ENCODE measurements at places on chromosomes 12 and 14.
A peak's percentile ranks its signal among the peaks of the same experiment; 100 is the strongest.

DNA sequence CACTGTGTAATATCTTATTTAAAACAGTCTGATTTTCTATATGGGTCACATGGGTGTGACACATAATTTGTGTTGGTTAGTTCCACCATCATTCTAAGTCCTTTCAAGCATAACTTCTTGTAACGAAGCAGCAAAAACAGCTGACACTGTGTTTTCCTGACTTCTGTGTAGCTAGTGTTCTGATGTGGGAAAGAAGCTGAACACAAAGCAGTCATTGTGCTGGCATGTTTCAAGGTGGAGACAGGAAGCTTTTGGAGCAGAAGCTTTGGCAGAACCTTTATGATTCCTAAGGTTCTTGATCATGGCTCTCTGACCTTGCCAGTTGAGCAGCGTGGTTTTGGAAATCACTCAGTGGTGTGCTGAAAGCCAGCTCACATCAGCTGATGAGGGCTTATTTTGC is 351.7 kb upstream of the MDGA2 start:
- DNase-seq = no peak

DNA sequence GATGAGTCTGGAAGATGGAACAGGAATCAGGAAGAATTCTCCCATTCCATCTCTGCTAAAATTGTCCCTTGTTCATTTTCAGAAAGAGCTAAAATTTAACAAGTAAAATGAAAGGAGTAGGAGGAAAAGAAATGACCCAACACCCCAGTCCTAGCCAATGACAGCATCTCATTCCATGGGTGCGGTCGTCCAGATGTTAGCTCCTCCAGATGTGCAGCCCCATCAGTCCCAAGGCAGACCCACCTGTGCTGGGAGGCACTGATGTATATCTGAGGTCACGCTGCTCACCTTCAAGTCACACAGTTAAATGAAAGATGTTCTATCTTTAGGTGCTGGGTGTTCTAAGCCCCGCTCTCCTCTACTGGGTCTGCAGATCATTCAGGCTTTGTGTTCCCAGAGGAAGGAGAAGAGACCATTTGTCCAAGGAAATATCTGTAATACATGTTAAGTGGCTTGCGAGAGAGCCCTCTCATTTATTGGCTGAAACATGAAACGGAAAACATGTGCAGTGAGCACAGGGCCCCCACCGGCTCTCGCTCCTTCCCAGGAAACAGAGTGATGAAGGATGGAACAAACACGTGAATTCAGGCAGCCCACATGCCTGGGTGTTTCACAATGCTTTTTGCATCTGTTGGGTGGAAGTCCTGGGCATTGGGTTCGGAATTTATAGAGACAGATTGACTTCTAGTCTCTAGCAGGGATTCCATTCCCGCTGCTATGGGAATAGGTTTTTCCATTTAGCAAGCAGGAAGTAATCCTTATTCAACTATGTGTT is 294.6 kb downstream of the NUAK1 start:
- no peak for DNase-seq

DNA sequence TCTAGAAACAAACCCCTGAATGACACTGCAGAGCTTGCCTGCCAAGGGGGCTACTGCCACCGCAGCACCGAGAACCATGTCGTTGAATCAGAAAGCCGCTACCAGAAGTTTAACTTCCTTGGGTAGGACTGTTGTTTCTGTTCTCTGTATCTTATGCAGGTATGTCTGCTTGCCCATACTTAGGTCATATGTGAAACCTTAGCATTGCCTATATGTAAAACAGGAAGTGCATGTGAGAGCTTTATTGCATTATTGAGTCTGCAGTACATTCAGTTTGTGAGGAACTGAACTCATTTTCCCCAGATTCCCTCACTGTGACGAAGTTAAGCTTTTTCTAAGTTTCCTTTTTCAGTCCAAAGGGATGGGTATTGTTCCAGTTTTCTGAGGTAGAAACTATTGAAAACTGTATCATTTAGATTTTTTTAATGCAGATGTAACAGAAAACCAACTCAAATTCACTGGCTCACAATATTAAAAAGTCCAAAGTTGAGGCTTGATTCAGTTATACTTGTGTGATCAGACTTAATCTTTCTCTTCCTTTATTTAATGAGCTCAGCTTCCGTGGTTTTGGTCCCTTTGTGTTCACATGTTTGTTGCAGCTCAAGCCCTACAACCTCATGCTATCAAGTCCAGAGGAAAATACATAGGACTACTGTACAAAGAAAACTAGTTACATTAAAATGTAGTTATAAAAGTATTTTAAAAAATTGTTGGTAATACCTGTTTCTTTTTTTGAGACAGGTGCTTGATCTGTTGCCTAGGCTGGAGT is 6.9 kb downstream of the FBXO34 start:
- DNase-seq = peak; percentile 53

- no peak for DNase-seq
Measured at GRCh38 chr12:120099738-120100137, 16.8 kb downstream of the RAB35 start.

DNA sequence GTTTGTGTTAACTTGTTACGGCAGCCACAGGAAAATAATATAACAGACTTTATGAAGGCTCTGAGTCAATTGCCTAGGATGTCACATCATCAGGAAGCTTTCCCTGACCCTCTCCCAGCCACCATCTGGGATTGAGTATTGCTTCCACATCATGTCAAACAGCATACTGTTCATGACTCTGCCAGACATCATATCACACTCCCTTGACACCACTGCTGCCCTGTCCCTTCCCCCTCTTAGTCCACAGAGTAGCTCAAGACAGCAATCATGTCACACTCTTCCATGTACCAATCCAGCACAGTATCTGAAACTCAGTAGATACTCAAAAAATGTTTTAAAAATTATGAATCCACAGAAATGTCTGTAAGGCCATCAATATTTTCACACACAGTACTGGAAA is 168.0 kb downstream of the PIK3C2G start:
- no peak for DNase-seq

- peak; percentile 22 for DNase-seq
Measured at GRCh38 chr12:50101663-50102062, 2.1 kb upstream of the GPD1 start.

DNA sequence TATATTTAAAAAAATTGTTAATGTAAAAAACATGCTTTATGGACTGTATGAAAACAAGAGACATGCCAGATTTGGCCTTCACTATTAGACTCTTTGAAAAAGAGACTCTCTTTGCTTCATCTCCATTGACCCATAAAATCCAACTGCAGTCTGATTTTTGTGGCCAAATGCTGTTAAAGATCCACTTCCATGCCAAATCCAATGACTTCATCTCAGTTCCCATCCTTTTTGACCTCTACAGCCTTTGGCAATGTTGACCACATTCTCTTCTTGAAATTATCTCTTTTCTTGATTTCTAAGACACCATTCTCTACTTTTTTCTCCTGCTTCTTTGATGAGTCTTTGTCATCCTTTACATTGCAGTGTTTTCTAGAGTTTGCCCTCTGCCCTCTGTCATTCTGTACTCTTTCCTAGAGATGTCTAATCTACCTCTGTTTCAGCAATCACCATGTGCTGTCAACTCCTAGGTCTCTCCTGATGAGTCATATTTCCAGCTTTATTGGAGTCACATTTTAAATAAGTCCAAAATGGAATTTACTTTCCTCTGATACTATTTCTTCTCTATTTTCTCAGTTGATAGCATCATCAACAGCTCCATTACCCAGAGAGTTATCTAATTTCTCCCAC is 2.4 kb downstream of the TMPRSS12 start:
- no peak for DNase-seq

- DNase-seq = peak; percentile 72
Measured at GRCh38 chr14:22472935-22473854, 115.8 kb downstream of the DAD1 start.

DNA sequence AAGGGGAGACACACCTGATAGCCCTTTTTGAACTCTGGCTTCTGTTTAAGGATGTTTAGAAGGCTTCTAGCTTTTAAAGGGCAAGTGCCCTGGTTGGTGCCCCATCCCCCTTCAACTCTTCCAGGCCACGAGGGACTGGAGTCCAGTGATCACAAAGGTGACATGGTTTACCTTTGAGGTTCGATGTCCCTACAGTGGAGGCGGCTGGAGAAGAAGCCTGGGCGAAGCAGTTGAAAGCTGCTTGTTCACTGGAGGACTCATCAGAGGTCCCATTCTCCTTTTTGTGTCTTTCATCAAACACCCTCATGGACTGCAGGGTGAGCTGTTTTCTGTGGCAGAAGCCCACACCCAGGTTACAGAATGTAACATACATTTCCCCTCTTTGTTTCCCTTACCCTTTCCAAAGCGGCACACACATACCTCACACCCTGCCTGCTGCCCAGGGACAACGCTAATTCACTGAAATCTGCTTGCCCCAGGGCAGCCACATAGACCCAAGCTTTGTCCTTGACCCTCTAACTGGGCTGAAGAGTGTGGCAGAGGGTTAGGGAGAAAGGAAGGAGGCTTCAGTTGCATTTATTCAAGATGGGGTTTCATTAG is 7.7 kb downstream of the TBX3 start:
- DNase-seq = no peak

GRCh38 chr14:61470261-61470960 is 149.0 kb downstream of the PRKCH start:
- DNase-seq = peak; percentile 82

DNA sequence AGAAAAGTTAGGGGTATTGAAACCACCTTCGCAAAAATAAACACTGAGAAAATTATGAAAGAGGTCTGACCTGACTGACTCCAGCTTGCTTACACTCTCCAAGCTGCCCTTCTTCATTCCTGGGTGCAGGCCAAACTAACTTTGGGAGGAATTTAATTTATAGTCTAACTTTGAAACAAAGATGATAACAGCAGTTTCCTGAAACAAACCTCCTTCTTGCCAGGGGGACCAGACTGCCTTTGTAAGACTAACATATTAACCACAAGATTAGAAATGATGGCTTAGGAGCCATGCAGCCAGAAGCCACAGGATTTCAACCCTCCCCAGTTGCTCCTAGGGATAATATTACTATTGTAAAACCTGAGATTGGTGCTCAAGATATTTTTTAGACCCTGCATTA is 13.8 kb upstream of the EEA1 start:
- DNase-seq = no peak

DNA sequence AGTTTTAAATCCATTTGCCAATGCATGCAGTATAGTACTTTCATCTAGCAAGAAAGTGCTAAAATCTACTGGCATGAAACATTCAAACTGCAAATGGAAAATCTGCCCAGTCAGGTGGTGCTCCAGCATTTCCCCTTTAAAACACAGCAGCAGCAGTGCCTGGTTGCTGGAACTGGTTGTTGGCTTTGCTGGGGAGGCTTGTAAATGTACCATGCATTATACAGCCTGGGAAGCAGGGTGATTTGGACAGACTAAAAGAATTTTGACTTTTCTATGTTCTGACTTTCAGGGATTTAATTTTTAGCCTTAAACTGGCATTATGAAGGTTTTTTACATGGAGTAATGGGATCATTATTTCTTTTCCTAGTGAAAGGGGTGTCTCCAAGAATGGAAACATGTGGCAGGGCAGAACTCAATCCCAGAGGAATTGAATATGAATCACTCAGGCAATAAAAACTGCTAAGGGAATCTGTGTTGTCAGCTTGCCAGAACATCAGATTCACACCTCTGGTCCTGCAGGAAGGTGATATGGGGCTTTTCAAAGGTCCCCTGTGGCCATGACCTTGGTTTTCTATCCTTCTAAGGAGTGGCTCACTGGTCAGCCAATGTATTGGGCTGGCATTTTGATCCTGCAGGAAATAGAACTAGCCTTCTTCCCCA is 9.0 kb upstream of the PAX9 start:
- no peak for DNase-seq

DNA sequence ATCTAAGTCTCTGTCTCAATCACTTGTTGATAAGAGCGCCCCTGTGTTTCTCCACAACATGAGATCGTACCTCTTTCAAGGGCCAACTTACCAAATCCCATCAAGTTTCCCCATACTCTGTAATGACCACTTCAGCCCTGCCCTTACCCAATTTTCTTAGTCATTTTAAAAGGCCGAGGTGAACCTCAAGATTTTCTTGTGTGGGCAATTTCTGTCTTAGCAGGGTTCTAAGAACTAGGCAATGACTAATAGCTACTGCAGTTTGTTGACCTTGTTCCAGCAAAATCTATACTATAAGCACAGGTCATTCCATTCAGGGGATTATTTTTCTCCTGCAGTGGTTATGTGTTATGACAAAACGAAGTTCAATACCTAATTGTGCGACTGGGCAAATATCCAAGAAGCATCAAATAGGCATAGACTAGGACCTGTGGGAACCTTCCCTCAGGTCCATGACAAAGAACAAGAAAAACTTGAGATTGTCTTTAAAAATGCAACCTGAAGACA is 359.8 kb downstream of the PCNX1 start:
- peak; percentile 6 for DNase-seq

GRCh38 chr14:22838631-22839041 is 2.3 kb downstream of the MMP14 start:
- DNase-seq = no peak

DNA sequence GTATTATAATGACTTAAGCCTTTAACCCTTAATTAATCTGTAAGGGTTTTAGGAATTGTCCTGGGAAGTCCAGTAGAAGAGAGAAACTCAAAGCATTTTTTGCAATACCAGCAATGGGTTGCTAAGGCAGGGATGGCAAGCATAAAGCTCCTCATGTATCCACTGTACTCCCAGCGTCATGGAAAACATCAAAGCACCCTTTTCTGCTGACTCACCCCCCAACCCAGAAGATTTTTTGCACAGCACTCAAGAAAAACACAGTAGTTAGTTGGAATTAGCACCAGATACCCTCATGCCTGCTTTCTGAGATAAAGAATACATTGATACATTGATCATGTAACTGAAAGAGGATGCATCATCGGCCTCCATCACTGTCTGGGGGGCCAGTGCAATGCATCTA is 199.1 kb upstream of the CNOT2 start:
- DNase-seq = no peak

DNA sequence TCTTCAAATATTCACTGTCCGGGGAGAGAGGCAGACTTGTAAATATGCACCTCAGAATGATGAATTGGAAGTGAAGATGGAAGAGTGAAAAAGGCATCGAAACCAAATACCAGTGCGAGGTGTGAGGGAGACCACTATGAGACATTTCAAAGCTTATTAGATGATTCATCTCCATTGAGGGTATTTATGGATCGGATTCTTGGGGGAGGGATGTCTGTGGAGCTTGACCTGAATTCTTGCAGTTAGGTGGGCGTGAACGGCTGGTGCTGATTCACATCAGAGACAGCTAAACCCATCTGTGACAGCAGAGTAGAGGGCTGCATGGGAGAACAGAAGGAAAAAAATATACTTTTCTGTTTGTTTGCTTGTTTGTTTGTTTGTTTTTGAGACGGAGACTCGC is 677.2 kb downstream of the AACS start:
- no peak for DNase-seq

DNA sequence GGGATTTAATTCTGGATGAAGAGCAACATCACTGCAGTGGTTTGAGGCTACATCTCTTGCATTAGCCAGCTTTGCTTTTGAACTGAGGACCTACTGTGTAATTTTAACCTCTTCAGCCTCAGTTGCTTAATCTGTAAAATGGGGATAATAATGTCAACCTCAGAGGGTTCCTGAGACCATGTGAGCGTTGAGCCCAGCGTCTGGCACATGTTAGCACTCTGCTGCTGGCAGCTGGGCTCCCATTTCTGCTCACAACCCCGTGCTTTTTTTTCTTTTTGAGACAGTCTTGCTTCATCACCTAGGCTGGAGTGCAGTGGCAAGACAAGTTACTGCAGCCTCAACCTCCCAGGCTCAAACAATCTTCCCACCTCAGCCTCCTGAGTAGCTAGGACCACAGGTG is 31.6 kb downstream of the TESC start:
- no peak for DNase-seq

- DNase-seq = no peak
Measured at GRCh38 chr14:95485222-95485819, 31.1 kb downstream of the SYNE3 start.

- no peak for DNase-seq
Measured at GRCh38 chr14:60303745-60304144, 54.7 kb downstream of the PPM1A start.

GRCh38 chr12:13144266-13144828 is 40.9 kb upstream of the GSG1 start:
- DNase-seq = peak; percentile 17

All from endothelial cell of umbilical vein (primary cell).